SK-N-SH (cell line): ENCODE measurements at places on chromosomes 2 and 18.

DNA sequence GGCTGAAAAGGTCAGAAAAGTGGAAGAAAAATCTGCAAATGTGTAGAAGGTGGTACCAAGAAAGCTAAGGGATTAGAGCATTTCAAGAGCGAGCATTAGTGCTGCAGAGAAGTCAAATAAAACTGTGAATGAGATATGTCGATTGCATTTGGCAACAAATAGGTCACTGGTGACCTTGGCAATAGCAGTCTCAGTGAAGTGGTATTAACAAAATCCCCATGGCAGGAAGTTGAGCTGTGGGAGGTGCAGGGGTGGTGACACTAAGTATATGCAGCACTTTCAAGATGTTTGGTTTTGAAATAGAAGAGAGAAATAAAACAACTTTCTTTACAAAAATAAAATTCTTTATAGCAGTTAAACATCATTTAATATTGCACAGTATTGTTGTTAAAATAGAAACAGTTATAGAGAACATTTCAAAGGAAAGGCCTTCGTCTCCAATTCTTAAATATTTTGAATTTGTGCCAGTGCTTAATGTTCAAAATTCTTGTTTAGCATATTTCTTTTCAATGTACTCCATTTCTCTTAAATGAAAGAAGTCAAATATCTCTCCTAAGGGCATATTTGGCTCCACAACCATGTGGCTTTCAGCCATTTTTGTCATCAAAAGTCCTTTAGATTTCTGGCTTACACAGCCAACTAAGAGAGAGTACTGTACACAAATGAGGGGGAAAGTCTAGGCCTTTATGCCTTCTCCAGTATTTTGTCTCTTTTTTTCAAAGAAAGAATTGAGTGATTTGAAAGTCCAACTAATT lies 443.0 kb upstream of the MMADHC start:
- no peak for DNase-seq

GRCh38 chr2:13858626-13859025 lies 773.9 kb upstream of the LRATD1 start:
- no peak for DNase-seq

- DNase-seq: no peak
These were observed 24.5 kb upstream of the STAM2 start for GRCh38 chr2:152200101-152200500.

- no peak for DNase-seq
These were observed 109.0 kb downstream of the CERS6 start for GRCh38 chr2:168565112-168565511.

- DNase-seq: no peak
These were observed 19.4 kb downstream of the CHMP3 start for GRCh38 chr2:86543793-86544192.

GRCh38 chr2:15119722-15120175 lies 441.4 kb downstream of the NBAS start:
- DNase-seq: no peak

DNA sequence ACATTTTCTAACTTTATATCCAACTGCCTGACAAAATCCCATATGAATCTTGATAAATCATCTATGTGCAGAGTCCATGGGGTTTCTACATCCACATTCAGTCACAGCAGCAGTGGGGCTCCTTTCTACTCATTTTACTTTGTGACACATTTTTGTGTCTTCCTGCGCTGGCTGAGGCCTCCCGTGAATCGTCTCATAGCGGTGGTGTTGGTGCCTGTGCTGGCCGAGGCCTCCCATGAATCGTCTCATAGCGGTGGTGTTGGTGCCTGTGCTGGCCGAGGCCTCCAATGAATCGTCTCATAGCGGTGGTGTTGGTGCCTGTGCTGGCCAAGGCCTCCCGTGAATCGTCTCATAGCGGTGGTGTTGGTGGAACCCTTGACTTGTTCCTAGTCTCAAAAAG lies 17.0 kb downstream of the SNED1 start:
- no peak for DNase-seq

GRCh38 chr2:127651971-127652550 lies 6.1 kb downstream of the GPR17 start:
- DNase-seq: peak; percentile 90

- DNase-seq: no peak
These were observed 6.0 kb downstream of the TMEM214 start for GRCh38 chr2:27038631-27039339.
